NCI-H1048 (cell line): ENCODE measurements at places on chromosomes 13 and 19.

GRCh38 chr13:109785141-109785891, 1.1 kb downstream of the IRS2 start:
- no peak for DNase-seq

- DNase-seq = peak; percentile 66
Observed at GRCh38 chr19:40529093-40529954, 47.3 kb upstream of the SHKBP1 start.

DNA sequence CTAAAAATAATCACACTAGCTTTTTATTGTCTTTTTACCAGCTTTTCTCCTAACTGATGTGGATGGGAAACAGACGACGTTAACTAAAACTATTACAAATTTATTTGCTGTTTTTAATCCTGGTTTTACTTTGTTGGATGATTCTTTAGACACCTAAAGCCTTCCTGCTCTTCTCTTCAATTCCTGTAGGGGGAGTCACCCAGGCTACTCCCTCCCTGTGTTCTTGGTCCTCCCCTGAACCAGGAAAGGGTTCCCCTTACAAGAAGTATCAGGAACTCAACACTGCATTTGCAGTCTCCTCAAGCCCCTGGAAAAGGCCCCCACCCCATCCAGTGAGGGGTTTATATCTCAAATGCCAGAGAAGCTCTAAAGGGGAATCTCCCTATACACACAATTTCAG, 206.1 kb downstream of the SUCLA2 start:
- DNase-seq = no peak

DNA sequence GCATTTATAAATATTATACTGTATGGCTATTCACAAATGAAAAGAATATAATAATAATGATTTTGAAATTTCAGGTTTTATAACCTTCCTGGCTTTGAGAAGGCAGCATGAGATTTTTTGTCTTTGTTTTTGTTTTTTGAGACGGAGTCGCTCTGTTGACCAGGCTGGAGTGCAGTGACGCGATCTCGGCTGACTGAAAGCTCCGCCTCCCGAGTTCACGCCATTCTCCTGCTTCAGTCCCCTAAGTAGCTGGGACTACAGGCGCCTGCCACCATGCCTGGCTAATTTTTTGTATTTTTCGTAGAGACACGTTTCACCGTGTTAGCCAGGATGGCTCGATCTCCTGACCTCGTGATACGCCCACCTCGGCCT, 64.1 kb downstream of the ZNF429 start:
- no peak for DNase-seq

DNA sequence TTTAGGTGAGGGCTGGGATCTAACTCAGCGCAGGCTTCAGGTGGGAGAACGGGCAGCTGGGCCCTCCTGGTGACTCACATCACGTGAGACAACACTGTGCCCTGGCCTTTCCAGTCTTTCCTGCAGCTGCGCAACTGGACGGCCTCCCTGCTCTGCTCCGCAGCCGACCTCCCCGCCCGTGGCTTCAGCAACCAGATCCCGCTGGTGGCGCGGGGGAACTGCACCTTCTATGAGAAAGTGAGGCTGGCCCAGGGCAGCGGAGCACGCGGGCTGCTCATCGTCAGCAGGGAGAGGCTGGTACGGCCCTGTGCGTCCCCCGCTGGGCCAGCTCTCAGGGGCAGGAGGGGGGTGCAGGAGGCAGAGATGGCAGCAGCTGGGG, 8.8 kb downstream of the SPPL2B start:
- DNase-seq = no peak

DNA sequence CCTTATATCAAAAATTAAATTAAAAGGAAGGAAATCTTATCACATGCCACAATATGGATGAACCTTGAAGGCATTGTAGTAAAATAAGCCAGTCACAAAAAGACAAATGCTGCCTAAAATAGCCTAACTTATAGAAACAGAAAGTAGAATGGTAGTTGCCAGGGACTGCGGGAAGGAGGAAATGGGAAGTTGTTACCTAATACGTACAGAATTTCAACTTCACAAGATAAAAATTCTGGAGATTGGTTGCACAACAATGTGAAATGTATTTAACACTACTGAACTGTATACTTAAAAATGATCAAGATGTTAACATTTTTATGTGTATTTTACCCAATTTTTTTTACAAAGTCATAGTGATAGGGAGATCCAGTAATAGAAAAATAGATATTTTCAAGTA, 10.2 kb upstream of the N4BP2L2 start:
- no peak for DNase-seq

DNA sequence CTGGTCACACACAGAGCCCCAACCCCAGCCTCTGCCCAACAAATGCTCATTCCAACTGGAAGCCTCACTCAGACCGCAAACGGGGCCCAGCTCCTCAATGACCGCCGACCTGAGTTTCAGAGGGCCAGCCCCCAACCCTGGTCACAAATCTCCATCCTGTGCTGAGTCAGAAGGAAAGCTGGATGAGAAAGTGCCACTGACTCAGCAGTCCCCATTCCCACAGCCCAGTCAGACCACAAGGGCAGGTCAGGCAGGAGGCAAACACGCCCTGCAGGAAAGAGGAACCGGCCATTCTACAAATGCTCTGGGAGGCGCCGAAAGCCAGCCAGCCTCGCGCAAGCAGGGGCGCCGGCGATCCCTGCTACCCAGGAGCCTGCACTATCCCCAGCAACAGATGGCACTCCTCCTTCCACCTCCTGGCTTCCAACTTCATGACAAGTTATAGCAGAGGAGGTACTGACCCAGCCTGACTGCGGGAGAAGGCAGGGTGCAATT, 14.1 kb upstream of the PRKD2 start:
- DNase-seq = no peak

DNA sequence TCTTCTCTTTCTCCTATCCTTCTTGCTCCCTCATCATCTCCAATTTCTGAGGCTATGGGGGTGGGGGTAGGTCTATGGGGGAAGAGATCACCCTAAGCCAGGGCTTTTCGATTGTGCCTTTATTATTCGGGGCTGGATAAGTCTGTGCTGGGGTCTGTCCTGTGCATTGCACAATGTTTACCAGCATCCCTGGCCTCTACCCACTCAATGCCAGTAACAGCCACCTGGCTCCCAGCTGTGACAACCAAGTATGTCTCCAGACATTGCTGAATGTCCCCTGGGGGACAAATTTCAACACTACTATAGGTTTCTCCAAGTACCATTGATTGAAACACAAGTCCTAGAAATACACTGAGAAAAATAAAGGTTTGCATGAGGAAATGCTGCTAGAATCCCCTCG, 13.2 kb downstream of the CBY2 start:
- DNase-seq = no peak

DNA sequence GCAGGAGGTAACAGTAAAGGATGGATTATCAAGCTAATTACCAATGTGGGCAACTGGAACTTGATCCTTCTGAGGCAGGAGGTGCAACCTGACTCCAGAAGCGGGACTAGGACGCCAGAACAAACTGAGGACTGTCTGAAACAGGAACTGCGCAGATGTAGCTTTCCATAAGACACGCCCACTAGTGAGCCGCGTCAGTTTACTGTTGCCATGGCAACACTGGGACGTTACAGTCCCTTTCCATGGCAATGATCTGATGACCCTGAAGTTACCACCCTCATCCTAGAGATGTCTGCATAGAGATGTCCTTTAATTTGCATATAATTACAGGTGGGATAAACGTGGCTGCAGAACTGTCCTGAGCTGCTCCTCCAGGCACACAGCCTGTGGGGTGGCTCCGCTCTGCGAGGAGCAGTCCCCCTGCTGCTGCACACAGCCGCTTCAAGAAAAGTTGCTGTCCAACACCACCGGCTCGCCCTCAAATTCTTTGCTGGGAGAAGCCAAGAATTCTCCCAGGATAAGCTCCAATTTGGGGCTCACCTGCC, 816.6 kb downstream of the UQCRFS1 start:
- DNase-seq = no peak
